CD4-positive, alpha-beta T cell treated with Interleukin-4 for 1 hour (primary cell): ENCODE measurements at places on chromosomes 1 and 21.

- DNase-seq, result no peak
Measured at GRCh38 chr1:26483980-26484379, 11.7 kb downstream of the HMGN2 start.

DNA sequence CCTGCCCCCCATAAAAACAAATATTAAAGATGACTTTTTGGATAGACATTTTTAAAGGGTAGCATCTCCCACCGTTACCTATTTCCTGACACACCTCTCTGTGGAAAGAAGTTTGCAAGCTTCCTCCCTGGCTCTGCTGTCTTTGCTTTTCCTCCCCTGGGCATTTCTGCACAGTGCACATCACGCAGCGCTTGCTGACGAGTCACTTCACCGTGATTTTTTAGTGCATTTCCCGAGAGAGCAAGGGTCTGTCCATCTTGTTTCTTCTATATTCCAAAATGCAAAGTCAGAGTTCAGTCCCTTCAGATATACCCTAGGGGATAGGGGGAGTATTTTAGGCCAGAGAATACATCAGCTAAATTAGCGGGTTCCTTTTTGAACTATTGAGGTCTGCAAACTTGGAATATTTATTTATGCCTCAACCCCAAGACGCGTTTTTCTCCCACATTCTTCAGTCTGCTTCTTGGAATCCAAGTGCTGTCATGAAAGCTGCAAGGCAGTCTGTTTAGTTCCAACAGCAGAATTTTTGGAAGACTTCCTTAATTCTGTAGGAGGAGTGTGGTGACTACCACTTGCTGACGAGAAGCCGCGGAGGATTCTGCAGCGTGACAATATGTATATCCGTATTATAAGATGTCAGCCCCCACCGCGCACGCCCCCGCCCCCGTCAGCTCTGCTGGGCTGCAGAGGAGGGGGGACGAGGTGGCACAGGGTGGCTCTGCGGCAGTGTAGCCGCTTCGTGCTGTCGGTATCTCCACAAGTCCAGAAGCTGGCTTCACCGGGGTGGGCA, 22.4 kb downstream of the SMYD2 start:
- no peak for DNase-seq

DNA sequence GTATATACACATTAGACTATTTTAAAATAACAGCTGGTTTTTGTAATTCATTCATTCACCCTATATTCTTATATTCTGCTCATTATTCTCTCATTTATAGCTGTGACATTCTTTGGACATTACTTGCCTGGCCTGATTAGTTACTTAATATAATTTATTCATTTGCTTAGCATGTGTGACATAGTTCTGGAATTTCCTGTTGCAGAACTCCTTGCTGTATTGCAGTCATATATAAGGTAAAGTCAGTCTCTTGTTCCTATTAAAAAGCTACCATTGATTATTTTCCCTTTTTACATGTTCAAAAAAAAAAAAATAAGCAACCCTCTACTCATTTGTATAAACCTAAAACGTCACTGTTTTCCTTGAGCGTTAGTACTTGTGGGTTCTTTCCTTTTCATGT, 23.9 kb downstream of the GNAT2 start:
- DNase-seq, result no peak

DNA sequence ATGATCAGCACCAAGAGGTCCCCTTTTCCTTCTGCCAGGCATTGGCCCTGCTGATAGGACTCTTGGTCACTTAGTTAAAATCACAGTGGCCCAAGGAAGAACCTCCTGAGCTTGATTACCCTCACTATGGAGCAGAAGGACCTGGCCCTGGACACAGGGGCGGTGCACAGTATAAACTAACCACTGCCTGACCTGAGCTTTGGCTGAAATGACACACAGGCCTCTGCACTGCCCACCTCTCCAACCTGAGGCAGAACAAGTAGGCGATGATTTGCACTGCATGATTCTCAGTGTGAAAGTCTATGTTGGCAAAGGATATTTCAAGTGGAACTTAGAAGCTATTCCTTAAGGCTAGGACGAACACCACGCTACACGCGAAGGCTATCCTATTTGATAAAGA, 48.5 kb downstream of the CAPN2 start:
- DNase-seq, result no peak

GRCh38 chr1:7476861-7477547, 294.1 kb upstream of the VAMP3 start:
- DNase-seq, result no peak

DNA sequence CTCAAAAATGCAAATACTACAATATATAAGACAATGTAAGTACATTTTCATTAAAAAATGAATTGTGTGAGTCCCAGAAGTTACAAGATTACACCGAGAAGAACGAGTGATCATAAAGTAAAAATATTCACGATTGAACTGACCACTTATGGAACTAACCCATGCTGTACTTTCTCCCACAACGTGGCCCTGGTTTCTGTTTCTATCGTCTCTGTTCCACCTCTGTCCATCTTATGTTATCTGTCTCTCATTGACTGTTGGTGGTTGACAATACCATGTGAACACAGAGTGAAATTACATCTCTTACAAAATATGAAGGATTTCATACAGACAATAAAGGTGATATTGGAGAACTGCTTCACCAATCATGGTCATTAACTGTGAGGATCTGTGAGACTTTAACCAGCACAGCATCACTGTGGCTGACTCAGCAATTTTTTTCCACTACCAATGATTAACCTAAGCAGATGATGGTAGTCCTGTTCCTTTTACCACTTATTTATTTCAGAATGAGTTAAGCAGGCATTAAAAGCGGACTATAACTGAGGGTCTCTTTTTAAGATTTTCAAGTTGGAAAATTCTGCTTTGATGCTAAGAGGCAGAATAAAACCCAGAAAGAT, 165.1 kb downstream of the TGFB2 start:
- DNase-seq, result no peak

DNA sequence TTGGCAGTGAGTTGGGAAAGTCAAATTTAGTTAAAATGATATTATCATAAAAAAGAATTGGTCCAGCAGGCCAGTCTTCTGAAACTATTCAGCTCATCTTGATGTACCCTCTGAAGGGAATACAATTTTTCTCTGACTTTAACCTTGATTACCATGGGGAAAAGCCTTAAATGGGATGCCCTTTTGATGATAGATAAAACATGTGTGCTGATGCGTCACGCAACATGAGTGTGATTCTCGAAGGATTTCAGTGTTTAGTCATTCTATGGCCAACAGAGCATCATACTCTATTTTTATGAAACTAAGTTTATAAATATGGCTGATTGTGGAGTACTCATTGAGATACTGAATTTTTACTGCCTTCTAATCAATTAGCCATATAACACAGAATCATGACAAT, 171.5 kb downstream of the ZNF281 start:
- no peak for DNase-seq

DNA sequence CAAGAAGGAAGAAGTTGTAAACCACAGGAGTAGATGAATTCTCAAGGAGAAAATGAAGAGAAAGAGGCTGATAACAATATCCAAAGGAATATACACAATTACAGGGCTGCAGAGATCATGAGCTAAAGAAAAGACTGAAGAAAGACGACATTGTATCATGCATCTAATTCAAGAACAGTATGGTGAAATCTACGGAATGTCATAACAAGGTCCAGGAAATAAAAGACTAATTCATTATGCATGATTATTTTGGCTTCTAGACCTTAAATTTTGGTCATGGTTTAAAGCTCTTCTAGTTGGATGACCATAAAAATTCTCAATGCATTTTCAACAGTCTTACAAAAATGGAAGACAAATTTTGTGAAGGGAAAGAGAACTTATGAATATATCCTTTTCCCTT, 71.7 kb downstream of the SH3GLB1 start:
- no peak for DNase-seq

DNA sequence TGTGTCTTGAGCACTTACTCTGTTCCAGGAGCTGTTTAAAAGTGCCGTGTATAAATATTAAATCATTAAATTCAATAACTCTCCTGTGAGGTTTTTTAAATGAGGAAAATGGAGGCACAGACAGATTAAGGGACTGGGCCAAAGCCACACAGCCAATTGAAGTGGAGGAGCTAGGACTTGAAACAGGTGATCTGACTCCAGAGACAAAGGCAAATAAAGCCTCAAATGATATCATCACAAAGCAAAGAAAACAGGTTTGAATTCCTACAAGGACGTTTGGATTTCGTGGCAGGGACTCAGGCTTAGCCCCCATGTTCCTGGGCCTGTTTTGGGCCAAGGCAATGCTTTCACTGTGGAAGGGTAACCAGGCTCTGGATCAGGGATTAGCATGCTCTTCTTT, 45.2 kb upstream of the DMBX1 start:
- DNase-seq, result no peak

- DNase-seq, result no peak
Measured at GRCh38 chr1:21174654-21175323, 1.9 kb downstream of the EIF4G3 start.

GRCh38 chr1:167298325-167298724, 77.6 kb downstream of the POU2F1 start:
- no peak for DNase-seq

DNA sequence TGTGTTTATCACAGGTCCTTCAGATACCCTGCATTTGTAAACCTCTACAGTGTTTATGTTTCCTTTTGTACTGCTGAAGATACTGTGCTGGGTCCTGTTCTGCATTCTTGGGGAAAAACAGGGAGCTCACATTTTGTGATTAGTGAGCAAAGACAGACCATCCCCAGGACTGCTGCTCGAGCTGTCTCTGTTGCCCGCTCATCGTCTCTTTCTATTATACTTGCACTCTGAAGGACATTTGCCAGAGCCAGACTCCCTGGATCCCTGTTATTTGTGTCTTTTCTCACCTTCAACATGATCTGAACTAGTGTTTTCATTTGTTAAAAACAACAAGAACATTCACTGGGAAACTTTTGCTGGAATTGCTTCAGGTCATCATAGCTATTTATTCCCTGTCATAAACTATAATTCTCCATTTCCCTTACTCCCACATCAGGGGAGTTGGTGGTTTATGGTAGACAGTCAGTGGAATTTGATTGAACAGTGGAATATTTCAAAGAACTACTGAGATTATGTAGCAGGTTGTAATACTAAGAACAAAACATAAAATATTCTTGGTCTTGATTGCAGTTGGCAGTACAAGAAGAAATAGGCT, 53.0 kb downstream of the PRRX1 start:
- DNase-seq, result no peak

DNA sequence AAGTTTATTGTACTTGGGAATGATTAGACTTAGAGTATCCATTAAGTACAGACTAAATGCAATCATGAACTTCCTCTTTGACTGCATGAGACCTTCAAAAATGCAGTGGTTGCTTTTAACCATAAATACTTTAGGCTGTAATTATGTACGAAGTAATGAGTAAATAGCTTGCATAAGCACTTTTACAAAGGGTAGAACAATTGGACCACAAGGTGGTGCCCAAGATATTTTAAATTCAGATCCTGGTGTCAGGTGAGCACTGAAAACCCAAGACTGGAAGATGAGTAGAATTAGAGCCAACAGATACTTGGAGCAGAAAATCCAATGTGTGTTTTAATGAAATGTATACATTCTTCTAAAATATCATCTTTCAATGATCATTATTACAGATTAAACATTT, 43.4 kb upstream of the RHOU start:
- peak; percentile 58 for DNase-seq

DNA sequence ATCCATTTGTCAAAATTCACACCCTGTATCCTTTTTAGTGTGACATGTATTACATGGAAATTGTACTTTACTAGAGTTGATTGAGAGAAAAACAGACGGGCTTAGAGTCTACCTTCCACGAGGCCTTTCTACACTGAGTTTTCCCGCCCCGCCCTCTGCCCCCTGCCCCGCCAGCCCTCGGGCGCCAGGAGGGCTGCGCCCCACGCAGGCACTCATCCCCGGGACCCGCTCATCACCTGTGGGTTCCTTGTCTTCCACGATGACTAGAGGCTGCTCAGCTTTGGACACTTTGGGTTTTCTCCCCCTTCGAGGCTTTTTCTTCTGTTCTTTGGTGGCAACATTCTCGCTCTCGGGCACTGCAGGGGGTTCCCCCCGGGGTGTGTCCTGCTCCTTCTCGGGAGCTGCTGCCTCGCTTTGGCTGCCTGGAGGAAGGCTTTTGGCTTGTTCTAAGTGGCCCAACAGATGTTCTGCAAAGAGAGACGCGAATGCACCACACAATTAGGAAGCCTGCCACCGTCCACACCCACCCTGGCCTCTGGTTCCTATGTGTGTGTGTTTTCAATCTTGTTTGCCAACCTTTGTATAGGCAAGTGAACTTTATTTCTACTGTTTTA, 39.6 kb downstream of the PRDM15 start:
- no peak for DNase-seq

DNA sequence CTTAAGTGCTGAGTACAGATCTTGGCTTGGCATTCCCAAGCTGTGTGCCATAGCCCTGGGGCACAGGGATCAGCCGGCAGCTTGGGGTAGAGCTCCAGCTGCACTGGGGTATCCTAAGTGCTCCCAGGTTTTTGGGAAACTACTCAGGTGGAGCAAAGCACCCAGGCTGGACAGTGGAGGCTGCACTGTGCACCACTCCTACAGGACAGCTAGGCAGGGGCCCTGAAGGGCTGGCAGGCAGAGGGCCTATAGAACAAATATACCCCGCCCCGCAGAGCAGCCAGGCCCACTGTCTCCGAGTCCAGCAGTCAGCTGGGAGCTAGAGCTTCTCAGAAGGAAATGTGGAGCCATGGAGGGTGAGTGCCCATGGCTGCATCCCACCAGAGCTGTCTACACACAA, 691.7 kb upstream of the ADGRL2 start:
- DNase-seq, result no peak

DNA sequence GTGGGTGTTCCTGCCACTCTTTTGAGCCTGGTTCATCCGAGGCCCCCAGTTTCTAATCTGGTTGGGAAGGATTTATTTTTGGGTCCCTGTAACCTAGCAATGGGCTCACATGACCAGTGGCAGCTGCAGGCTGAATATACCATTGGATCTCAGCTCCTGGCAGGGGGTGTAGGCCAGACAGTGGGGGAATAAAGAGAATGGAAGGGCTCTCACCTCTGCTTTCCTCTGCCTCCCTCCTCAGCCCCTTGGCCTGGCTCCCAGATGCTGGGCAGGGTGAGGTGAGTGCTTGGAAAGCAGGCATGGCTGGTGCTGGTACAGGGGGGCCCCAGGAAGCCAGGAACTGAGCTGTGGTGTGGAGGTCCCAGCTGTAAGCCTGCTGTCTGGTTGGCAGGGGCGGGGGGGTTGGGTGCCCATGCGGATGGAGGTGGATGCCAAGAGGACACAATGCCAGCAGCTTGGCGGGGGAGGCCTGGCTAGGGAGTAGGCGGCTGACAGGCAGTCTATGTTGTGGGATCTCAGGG, 3.6 kb upstream of the GPR61 start:
- no peak for DNase-seq

DNA sequence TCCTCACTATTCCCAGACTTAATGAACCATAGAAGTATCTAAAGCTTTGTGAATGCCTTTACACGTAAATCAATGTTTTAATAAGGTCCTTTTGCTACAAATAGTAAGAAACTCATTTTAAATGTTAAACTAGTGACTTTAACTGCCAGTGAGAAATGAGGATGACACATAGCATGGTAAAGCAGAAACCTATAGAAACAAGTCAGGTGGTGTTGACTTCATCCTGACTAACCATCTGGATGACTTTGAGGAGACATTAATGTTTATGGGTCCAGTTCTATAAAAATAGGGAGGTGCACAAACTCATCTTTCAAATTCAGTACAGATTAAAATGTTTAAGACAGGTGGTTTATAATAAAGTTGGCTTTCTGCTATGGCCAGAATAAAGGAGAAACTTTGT, 85.4 kb downstream of the COLGALT2 start:
- DNase-seq, result no peak

GRCh38 chr1:172112576-172112975, 271.3 kb downstream of the DNM3 start:
- DNase-seq, result no peak
